Memory B cell (primary cell): ENCODE measurements at places on chromosomes 2 and 18.

- no peak for DNase-seq
Observed at GRCh38 chr2:15886231-15886630, 54.1 kb upstream of the MYCN start.

DNA sequence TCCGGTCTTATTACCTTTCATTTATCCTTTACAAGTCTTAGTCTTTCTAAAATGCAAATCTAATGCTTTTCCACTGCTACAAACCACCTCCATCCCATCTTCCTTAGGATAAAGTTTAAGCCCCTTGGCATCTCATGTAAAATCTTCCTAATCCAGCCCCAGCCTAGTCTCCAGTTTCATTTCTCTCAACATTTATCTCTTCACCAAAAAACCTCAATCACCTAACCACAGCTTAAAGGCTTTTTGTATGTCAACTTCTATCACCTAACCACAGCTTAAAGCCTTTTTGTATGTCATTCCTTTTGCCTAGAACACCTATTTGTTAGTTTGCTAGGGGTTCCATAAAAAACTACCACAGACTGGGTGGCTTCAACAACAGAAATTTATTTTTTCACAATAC, 4.2 kb downstream of the TRAK2 start:
- DNase-seq, result no peak

DNA sequence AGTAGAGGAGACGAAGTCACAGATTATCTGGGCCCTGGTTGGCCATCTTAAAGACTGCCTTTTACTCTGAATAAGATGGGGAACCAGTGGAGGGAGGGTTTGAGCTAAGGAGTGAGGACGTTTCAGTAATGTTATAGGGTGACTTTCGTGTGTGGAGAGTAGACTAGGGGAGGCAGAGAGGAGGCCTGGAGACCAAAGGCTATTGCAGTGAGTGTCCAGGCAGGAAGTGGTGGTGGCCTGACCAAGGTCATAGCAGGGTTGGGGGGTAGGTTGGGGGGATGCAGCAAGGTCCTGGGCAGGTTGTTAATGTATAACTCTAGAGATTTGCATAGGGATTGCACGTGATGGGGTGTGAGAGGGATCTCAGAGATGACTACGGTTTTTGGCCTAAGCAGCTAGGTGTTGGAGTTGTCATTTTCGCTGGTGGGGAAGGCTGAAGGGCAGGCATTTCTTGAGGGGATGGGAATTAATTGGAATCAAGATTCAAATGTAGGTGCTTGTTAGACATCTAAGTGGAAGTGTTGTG, 4.9 kb downstream of the CEP192 start:
- DNase-seq, result no peak

DNA sequence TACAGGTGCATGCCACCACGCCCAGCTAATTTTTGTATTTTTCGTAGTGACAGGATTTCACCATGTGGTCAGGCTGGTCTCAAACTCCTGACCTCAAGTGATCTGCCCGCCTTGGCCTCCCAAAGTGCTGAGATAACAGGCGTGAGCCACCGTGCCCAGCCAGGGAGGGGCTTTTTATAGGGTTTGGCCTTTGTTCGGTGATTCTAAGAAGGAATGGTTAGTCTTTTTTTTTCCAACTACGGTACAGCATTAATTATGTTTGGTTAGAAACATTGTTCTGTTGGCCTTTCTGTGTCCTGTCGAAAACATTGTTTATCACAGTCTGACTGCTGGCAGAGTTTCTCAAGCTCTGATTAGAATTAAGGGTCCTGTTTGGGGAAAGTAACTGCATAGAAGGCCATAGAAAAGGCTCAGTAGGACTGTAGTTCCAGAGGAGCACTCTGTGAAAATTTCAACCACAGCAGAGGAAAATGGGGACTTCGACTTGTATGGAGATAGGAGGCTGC, 19.3 kb upstream of the SMCHD1 start:
- no peak for DNase-seq

DNA sequence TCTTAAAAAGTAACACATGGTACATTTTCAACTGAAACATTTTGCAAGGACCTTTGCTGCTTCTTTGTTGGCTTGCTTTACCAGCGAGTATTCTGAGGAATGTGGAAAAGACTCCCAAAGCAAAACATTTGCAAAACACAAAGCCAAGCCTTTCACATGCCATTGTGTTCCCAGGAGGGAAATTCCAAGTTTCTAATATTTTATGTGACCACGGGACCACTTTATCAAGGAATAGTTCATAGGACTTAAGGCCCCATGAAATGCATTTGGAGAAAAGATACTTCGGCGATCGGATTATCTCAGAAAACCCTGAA, 26.2 kb downstream of the CYP27C1 start:
- no peak for DNase-seq

DNA sequence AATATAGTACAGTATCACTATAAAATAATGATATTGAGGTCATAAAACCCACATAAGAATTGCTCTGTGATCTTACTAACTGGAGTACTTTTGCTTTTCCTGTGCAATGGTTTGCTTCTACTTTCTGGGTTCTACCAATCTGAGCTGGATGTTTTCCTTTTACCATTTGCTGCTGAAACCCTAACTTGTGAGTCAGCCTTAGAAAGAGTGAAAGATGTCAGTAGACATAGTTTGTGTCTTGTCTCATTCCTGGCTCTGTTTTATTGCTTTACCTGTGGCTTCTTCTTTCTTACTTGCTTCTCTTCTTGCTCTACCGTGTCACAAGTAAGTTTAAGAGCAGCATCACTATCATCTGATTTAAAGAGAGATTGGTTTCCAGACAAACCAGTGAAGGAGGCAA, 61.0 kb downstream of the MBD2 start:
- DNase-seq, result no peak

- no peak for DNase-seq
Observed at GRCh38 chr2:9889812-9890261, 46.6 kb downstream of the TAF1B start.

- no peak for DNase-seq
Observed at GRCh38 chr2:54419388-54419787, 36.7 kb upstream of the SPTBN1 start.

DNA sequence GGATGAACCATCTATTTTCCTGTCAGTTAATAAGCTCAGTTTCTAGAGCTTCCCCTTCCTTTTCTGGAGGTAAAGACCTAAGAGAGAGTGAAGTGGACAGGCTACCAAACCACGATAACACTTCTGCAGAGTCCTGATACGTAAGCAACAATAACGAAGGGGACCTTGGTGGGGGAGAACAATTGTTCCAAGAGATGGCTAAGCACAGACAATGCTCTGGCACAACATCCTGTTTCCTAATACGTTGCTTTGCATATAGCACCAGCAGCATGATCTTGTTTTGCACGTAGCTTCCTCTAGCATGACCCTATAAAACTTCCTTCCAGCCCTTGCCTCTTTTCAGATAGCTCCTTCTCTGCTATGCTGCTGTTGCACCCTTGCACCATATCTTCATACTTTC, 247.3 kb downstream of the RAD51AP2 start:
- DNase-seq, result no peak

GRCh38 chr2:31324016-31324633, 90.2 kb downstream of the EHD3 start:
- no peak for DNase-seq

DNA sequence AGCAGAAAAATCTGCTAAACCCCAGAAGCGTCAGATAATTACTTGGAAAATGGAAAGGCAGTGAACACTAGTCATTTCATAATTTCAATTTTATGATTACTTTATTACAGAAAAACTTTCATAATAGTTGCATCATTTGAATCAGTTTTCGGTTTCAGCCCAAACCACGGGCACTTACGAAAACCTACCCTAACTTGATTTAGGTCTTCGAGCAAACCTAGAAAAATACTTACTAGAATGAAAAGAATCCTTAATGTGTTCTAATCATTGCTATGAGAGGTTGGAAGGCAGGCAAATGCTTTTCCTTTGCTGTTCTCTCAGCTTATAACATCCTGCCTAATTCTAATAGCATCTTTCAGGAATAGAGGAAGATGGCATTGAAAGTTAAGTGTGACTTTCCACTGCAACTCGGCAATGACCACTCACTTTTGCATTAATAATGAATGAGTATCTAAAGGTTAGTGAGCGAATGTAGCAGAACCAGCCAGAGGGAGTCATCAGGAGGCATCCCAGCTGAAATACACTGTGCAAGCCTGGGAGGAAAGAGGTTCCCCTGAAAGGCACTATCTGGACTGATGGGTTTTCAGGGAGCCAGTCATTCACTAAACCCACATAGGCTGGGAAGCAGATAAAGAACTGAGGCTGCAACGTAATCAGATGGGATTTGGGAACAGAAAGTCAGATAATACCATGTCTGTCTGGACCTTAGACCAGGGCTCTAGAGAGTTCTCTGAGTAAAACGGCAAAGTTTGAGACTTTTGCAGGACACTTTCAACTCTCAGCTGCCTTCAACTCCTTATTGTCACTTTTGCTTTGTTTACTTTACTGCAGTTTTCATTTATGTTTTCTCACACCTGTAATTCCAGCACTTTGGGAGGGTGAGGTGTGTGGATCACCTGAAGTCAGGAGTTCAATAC, 520.8 kb downstream of the RNF144A start:
- DNase-seq, result no peak

- no peak for DNase-seq
Observed at GRCh38 chr2:85911814-85912692, 23.3 kb upstream of the ST3GAL5 start.

DNA sequence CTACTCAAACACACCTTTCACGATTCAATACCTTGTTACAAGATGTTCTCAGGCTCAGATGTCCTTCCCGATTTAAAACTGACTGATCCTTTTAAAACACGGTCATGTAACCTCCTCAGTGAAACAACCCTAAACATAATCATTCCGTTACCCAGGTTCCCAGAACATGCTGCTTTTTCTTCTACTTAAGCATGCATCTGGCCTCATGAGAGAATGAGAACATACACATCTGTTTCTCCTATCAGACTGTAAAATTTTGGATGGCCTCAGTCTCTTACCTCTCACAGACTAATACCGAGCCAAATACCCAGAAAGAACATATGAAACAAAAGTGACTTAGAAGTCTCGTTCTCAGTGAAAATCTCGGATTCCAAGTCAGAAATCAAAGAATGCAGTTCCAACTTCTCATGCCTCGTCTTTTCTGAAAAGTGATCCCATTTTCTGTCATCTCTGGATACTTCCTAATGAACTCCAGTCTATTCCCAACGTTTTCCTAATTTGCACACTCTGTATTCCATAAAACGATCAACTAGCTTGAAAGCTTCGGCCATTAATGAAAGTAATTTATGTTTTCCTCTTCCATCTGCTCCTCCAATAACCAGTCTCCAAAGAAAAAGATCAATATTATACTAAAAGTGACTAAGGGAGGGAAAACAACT, 919 bp downstream of the SF3B1 start:
- DNase-seq, result no peak

GRCh38 chr2:144942516-144943256, 422.8 kb upstream of the ZEB2 start:
- no peak for DNase-seq

DNA sequence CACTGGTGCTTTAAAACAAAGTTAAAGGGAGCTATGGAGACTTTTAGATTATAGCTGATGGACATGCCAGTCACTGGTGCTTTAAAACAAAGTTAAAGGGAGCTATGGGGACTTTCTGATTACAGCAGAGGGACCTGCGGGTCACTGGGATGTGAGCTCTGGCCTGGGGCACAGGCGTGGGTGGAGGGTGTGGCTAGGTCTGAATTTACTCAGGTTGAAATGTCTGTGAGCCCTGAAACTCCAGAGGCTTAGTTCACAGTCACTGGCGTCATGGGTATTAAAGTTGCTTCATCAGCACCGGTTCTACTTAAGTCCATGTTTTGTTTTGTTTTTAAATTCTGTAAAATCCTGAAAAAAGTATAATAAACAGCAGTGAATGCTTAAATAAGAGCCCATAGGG, 49.0 kb upstream of the TMEM18 start:
- DNase-seq, result no peak

DNA sequence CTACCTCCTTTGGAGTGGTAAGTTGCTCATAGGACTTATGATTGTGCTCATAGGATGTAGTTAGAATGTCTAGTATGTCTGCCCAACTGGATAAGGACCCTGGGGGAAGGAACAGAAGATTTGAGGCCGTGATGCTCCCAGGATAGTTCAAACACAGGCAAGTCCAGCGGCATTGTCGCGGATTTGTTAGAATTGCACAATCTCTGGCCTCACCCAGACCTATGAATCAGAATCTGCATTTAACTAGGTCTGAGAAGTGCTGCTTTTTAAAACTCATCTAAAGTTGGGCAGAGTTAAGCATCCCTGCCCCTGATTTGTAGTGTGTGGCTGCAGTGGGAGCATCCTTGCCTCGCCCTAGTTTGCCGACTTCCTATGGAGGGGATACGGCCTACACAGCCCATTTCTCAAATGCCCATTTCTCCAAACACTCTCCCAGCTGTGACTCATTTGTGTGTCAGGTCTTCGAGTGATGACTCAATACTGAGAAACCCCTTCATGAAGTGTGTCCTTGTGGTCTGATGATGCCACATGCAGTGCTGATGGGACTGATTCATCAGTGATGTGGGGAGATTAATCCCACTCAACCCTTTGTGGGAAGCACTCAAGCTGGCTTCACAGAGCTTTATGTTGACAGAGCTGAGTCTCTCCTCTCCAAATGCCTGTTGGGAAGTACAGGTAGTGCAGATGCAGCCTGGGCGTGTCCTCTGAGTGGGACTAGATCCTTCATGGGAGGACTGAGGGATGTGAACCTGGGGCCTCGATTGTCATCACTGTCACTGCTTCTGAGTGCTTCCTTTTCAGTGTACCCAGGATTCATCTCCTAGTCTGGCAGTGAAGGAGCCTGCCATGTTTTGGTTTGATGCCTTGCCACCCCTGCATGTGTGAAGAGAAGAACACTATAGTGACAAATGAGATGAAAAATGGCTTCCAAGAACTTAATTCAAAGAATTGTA, 18.7 kb downstream of the SMIM21 start:
- DNase-seq, result no peak

- no peak for DNase-seq
Observed at GRCh38 chr2:73906847-73907505, 14.2 kb downstream of the ACTG2 start.

GRCh38 chr2:190404487-190404886, 3.7 kb upstream of the MFSD6 start:
- DNase-seq, result no peak
